Fibroblast of mammary gland (primary cell): ENCODE measurements at places on chromosomes 13 and 19.

DNA sequence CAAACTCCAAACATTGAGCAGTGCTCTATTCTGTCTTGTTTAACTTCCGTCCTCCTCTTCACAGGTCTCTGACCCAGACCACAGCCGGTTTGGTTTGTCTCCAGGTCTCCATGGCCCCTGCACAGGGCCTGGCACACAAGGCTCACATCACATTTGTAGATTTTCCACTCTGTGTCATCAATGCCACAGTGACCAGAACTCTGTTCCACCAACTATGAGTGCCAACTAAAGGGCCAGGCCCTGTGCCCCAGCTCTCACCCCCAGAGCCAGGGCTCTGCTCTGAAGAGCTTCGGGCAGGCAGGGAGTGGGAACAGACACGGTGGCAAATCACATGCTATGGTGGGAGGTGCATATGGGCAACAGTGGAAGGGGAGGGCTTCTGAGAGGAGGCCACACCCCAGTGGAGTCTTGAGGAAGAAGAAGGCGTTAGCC lies 16.0 kb downstream of the SMG9 start:
- DNase-seq: no peak

GRCh38 chr13:23320926-23321534 lies 112.5 kb downstream of the SACS start:
- no peak for DNase-seq

DNA sequence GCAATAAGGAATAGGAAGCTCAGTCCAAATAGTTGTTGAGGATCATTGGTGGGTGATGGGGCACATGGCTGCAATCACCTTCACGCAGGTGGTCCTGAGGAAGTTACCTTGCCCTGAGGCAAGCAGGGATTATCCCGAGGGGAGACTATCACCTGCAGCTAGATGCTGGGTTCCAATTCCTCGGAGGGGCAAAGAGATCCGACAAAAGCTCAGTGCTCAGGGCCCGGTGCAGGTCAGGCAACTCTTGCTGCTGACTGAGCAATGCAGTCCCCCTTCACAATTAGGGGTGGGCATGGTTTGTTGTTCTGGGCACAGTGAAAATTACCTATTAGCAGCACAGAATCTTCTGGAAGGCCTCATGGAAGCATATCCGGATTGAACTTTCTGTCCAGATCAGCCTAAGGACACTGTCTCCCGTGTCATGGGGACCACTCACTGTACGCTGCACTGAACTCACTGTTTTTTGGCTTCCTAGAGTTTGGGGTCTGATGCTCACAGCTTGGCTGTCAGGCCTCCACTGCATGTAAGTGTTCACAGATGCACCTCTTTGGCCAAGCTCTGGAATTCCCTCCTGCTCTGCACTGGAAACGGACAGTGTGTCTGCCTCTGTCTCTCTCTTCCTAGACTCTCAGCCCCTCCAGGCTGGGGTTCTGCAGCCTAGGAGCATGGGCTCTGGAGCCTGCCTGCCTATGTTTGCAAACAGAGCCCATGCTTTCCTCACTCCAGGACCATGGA lies 372.7 kb downstream of the ZNF536 start:
- DNase-seq: no peak

GRCh38 chr19:15641901-15642491 lies 1.3 kb downstream of the CYP4F3 start:
- no peak for DNase-seq

DNA sequence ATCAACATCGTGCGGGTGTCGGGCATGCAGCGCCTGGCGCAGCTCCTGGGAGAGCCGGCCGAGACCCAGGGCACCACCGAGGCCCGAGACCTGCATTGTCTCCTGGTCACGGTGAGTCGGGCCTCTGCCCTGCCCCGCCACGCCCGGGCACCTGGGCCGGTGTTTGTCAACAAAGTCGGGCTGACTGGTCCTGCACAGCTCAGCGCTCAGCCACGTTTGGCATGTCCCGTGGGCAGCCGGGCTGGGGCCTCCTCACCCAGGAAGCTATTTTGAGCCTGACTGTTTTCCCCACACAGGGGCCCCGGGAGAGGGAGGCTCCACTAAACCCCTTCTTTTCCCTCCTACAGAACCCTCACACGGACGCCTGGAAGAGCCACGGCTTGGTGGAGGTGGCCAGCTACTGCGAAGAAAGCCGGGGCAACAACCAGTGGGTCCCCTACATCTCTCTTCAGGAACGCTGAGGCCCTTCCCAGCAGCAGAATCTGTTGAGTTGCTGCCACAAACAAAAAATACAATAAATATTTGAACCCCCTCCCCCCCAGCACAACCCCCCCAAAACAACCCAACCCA lies 1.3 kb downstream of the GADD45B start:
- DNase-seq: no peak

DNA sequence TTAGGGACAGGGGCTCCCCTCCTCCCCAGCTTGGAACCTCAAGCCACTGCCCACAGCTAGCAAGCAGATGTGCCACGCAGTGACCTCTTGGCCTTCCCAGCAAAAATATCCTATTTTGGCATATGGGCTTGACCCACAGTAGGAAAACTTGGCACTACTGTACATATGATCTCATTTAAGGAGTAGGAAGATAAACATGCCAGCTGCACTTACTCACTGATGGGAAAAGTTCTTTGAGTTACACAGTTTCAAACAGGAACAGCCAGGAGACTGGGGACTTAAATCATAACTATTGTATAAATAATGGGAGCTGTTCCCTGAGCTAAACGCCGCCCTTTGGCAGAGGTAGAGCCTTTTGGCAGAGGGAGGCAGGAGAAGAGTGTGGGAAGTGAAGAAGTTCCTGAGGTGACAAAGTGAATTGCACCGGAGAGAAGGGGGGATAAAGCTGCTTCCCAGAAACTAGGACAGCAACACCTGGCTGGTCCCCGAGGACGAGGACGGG lies 6.1 kb downstream of the SACS start:
- peak; percentile 96 for DNase-seq

DNA sequence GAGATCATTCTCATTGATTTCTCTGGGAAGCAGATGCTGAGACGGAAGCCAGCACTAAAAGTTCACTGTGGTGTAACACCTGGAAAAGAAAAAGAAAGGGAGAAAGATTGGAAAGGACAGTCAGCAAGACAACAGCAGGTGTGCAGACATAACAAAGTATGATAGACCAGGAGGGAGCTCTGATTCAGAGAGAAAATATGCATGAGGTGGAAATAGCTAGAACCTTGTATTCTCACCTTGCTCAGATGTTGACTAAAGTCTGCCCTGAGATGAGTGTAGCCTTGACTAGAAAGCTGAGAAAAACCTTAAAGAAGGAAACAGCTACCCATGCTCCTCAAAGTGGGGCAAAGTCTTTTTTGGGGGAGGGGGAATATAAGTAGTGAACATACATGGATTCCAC lies 1711.8 kb downstream of the EFNB2 start:
- DNase-seq: no peak

DNA sequence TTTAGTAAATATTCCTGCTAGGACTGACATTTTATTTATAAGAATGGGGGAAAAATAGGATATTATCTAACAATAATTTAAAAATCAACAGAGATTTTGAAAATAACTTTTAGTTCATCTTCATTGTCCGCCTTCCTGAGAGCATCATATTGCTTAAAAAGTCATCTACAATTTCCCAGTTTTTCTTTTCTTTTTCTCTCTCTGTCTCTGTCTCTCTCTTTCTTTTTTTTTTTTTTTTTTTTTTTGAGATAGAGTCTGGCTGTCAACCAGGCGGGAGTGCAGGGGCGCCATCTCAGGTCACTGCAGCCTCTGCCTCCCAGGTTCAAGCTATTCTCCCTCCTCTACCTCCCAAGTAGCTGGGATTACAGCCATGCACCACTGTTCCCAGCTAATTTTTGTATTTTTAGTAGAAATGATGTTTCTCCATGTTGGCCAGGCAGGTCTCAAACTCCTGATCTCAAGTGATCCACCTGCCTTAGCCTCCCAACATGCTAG lies 276.3 kb downstream of the DACH1 start:
- no peak for DNase-seq

- no peak for DNase-seq
Measured at GRCh38 chr13:96684469-96684868, 309.8 kb downstream of the OXGR1 start.

- no peak for DNase-seq
Measured at GRCh38 chr19:1261538-1261797, 7.7 kb upstream of the CIRBP start.

DNA sequence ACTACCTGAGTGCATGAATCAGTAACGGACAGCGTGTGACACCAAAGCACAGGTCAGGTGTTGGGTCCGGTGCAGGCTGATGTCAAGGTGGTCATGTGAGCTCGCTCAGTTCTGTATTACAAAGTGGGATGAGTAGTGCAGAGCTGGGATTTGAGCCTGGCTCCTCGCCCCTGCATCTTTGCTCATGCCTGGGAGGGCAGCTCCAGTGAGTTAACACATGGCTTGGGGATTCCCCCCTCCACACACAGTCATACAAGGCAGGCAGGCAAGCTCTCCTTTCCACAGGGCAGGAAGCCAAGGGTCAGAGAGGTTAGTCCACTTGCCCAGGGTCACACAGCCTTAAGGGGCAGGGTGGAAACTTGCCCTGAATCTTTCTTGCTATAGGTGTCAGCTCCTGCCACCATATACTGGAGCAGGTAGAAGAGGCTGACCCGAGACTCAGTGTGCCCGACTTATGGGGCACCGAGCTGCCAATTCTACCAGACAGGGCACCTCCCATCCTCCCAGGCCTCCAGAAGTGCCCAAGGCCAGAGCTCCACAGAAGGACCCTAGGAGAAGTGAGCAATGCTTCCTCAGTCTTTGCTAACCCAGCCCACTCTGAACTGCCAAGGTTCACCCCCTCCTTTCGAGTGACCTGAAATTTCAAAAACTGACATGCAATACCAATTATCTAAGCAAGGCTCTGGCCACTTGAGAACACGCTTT lies 35.4 kb downstream of the ZNF787 start:
- DNase-seq: peak; percentile 31

DNA sequence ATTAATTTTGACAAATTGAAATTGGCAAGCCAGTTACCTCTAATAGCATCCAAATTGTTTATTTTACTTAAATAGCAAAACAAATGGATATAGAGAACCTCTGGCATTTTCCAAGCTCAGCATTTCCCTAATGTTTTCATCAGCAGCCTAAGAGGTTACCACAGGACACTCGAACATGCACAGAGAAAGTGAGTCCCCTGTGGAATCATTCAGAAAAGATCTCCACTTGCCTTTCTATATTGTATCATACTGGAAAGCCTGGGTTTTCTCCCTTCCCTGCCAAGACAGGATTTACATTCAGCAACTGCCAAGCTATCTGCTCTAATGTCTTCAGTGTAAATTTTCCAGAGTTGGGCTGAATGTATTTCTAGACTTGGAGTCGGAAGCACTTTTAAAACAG lies 188.9 kb downstream of the KCTD12 start:
- no peak for DNase-seq

GRCh38 chr13:113527272-113527958 lies 36.9 kb upstream of the DCUN1D2 start:
- no peak for DNase-seq

- peak; percentile 97 for DNase-seq
Measured at GRCh38 chr13:67278235-67278634, 48.1 kb upstream of the PCDH9 start.

DNA sequence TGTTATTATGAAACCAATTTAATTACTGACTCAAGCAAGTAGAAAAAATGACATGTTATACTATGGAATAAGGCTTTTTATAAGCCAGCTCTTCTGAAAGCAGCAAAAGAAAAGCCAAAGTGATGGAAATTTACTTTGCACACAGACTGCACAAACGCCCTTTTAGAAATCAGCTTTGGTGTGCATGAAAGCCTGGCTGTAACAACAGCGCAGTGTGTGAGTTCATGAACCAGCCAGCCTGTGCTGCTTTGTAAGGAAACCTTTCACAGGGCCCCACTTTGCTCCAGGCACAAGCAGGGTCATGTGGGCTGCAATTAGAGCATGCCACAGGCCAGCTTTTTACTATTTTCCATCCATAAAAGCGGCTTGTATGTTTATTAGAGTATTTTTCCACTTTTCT lies 13.6 kb upstream of the IFT88 start:
- no peak for DNase-seq

GRCh38 chr13:50684366-50684765 lies 159.1 kb downstream of the DLEU7 start:
- no peak for DNase-seq

GRCh38 chr13:80379245-80379644 lies 38.3 kb upstream of the SPRY2 start:
- DNase-seq: peak; percentile 91

GRCh38 chr13:60790620-60791019 lies 393.6 kb downstream of the TDRD3 start:
- DNase-seq: no peak

- no peak for DNase-seq
Measured at GRCh38 chr13:99970651-99971575, 654 bp downstream of the ZIC5 start.

- DNase-seq: peak; percentile 23
Measured at GRCh38 chr19:18204394-18205199, 755 bp upstream of the RAB3A start.
